ENCODE measurements at places on chromosomes 11 and 22.
A peak's percentile ranks its signal among the peaks of the same experiment; 100 is the strongest.

GRCh38 chr22:25492162-25492561, 72.3 kb upstream of the GRK3 start:
- no peak for DNase-seq

- DNase-seq, result no peak
Observed at GRCh38 chr11:128499613-128500253, 87.6 kb downstream of the ETS1 start.

GRCh38 chr11:44017443-44018126, 30.2 kb upstream of the ACCSL start:
- DNase-seq, result no peak

GRCh38 chr11:112784323-112785073, 176.7 kb upstream of the NCAM1 start:
- DNase-seq, result no peak

- DNase-seq, result no peak
Observed at GRCh38 chr22:23361676-23362075, 181.4 kb downstream of the BCR start.

DNA sequence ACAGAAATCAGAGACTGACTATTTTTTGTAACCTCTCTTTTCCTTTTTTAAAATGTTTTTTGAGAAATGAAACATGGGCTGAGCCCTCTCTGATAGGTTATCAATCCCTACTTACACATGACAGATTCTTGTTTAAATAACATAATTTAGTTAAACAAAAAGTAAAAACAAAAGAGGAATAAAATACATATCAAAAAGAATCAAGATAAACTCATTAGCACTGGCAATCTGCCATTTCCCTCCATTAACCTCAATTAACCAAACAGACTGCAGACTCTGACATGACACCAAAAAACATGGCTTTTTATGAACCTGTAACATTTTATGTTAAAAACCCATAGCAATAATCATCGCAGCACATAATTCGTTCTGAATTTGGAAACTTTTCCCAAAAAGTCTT, 284.4 kb upstream of the MTNR1B start:
- no peak for DNase-seq

- no peak for DNase-seq
Observed at GRCh38 chr11:108324587-108324986, 101.7 kb downstream of the ATM start.

- no peak for DNase-seq
Observed at GRCh38 chr22:44807232-44807631, 54.9 kb downstream of the ARHGAP8 start.

DNA sequence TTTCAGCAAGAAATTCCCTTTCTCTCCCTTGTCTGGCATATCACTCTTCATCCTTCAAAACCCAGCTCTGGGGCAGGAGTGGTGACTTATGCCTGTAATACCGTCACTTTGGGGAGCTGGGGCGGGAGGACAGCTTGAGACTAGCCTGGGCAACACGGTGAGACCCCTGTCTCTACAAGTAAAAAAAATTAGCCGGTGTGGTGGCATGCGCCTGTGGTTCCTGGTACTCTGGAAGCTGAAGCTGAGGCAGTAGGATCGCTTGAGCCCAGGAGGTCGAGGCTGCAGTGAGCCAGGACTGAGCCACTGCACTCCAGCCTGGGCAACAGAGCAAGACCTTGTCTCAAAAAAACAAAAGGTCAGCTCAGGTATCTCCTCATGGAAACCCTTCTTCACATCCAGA, 1.4 kb upstream of the RCE1 start:
- DNase-seq, result no peak

DNA sequence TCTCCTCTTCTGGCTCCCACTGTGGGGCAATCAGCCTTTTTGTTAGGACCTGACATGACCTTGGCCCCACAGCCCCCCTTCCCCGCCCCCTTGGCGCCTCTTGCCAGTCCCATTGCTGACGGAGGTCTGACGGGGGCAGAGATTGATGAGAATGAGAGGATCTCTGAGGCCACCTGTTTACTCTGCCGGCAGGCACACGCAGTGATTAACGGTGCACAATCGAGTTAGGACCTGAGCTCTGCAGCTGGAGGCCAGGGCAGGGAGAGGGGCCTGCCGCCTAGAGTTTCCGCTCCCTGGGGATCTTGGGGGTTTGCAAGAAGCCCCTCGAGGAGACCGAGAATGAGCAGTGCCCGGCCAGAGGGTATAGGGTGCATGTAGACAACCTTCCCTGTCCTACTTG, 6.8 kb upstream of the CHRM1 start:
- no peak for DNase-seq

DNA sequence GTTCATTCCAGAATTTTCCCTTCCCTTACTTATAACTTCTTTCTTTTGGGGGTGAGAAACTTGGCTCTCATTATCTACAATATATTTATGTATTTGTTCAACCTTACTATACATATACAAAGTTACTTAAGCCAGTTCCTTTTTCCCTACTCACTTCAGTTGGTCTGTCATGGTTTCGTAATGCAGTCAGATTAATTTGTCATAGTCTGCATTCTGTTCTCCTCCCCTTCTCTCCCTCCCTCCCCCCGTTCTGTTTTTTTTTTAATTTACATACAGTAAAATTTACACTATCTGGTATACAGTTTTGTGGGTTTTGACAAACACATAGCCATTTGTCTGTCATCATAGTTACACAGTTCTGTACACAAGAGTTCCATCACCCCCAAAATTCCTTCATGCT, 71.8 kb upstream of the ADORA2A start:
- no peak for DNase-seq

GRCh38 chr11:72736452-72737069, 15.6 kb downstream of the ARAP1 start:
- peak; percentile 66 for DNase-seq

- no peak for DNase-seq
Observed at GRCh38 chr11:72954860-72955259, 140.6 kb downstream of the ATG16L2 start.

GRCh38 chr11:68751331-68751856, at the start of gene TESMIN:
TESMIN (minus strand) TSS chr11:68751520; CDS start chr11:68750660, 860 bp downstream.
- DNase-seq, result peak; percentile 93

DNA sequence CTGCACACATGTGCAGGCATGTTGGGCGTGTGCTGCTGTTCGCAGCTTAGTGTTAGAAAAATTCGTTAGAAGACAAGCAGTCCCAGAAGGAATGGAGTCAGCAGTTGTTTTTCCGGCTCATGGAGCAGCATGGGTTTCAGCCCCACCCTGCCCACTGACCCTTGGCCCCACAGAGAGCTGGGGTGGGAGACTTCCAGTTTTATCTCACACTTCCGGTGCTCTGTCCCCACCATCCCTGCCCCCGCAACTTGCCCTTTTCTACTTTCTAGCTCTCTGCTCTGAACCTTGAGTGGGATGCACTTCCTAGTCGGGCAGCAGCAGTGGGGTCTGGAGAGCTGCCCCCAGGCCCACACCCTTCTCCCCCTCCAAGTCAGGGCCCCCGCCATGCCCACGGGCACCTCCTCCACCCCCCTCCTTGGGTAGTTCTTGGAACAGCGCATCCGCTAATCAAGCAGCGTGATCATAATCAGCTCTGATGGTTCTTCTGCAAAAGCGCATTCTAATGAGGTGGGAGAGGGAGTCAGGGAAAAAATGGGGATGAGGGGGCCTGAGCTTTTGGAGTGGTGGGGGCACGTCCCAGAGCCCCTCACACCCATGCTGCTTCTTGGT, 184.4 kb downstream of the CEP164 start:
- DNase-seq, result no peak

- DNase-seq, result no peak
Observed at GRCh38 chr11:129291546-129291945, 84.1 kb upstream of the BARX2 start.

GRCh38 chr11:46553814-46554212, 40.0 kb downstream of the AMBRA1 start:
- no peak for DNase-seq

GRCh38 chr22:27903805-27904473, 15.1 kb downstream of the PITPNB start:
- DNase-seq, result no peak
